ENCODE measurements at places on chromosomes 2 and 18.

GRCh38 chr18:9690418-9691188 lies 17.5 kb upstream of the RAB31 start:
- DNase-seq: no peak

- DNase-seq: no peak
Observed at GRCh38 chr2:137829251-137829650, 135.0 kb upstream of the HNMT start.

DNA sequence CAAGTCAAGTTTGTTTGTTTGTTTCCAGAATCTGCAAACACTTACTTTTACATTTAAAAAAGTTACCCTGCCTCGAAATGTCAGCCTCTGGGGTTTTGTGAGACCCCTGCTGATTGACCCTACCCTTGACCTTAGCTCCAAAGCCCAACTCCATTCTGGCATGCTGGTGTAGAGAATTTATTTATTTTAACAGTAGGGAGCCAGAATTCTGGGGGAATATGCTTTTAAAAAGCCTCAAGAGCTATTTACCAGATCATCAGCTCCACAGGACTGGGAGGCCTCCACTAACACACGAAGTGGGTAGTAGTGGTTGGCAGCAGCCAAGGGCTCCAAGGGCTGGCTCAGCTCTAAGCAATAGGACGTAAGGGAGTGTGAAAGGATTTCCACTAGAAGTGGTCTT lies 23.2 kb upstream of the GREB1L start:
- DNase-seq: no peak

- DNase-seq: no peak
Observed at GRCh38 chr2:60383401-60384143, 169.9 kb downstream of the BCL11A start.

DNA sequence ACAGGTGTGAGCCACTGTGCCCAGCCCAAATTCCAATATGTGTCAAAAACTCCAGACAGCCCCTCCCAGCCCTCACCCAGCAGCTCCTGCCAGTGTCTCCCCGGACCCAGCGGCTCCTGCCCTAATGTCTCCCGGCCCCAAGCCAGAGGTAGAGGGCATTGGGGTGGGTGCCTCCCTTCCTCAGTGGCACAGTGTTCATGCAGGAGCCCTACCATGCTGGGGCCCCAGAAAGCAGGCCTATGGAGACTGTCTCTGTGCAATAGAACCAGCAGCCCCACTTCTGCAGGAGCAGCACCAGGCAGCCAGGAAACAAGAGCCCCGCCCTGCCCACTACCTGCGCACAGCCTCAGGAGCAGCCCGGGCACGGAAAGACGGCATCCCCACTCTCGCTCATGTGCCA lies 70.4 kb downstream of the EIPR1 start:
- DNase-seq: no peak

GRCh38 chr2:10591207-10591606 lies 98.6 kb downstream of the NOL10 start:
- no peak for DNase-seq

GRCh38 chr2:46163804-46164528 lies 133.2 kb upstream of the EPAS1 start:
- DNase-seq: no peak

DNA sequence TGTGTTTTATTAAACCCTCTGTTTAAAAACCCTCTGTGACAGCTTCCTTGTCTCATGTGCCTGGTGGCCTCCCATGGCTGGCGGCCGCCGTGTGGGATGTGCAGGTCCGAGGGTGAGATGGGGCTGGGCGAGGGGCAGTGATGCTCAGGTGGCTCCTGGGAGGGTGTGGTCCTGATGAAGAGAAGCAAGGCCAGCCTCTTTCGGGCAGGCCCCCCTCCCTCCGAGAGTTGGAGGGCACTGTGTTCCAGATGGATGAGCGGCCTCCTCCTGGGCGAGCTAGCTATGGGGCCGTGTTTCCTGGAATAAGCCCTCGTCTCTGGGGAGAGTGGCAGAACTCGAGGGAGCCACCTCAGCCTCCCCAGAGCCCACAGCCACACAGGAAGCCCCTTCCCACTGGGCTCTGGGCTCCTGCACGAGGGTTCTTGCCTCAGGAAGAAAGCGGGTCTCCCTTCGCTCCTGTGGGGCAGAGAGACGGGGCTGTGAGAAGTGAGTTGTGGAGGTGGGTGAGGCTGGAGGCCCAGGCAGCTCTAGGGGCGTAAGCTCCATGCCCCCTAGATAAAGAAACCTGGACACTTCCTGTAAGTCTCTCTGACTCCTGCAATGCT lies 72.1 kb downstream of the ASB1 start:
- no peak for DNase-seq

GRCh38 chr2:23021311-23022120 lies 363.5 kb upstream of the KLHL29 start:
- no peak for DNase-seq

DNA sequence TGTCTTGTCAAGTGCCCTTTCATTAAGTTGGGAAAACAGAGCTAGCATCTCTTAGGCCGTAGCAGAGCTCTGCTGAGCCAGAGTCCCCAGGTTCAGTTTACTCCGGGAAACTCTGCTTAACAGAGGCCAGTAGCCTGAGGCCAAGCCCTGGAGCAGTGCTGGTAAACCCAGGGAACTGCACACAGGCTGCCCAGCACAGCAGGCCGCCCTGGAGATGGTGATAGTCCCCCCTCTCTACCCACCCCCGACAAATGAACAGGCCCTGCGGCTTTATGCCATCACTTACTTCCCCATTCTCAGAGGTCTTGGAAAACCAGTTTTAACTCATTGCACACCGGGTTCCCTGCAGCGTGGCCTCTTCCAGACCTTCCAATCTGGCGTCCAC lies 3.5 kb downstream of the CNNM4 start:
- DNase-seq: no peak

DNA sequence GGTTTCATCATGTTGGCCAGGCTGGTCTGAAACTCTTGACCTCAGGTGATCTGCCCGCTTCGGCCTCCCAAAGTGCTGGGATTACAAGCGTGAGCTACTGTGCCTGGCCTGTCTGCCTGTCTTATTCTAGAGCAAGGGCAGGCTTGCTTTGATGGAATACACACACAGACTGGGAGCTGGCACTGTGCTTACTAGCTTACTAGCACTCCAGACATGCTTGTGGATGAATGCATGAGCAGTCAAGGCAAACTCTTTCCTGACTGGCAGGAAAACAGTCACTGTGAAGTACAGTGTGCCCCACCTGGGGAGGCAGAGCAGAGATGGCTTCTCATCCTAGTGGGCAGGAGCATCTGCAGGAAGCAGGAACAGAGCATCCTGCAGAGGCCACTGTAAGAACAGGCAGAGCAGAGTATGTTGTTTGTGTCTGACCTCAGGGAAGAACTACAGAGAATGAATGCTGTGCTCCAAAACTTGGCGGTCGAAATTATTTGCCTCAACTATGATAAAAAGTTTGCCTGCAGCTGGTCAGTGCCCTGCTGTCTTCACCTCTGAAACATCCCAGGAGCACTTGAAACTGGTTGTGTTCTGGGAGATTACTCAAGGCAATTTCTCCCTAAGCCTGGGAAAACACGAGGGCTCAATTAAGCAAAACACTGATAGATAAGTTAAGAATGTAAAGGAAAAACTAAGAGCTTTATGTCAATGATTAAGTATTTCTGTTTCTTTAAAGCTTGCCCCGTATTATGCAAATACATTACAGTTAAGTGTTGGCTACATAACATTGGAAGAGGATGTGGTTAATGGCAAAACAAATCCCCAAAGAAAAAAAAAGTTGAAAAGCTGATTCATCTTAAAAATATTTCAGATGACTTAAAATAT lies 102.4 kb downstream of the VAPA start:
- no peak for DNase-seq

DNA sequence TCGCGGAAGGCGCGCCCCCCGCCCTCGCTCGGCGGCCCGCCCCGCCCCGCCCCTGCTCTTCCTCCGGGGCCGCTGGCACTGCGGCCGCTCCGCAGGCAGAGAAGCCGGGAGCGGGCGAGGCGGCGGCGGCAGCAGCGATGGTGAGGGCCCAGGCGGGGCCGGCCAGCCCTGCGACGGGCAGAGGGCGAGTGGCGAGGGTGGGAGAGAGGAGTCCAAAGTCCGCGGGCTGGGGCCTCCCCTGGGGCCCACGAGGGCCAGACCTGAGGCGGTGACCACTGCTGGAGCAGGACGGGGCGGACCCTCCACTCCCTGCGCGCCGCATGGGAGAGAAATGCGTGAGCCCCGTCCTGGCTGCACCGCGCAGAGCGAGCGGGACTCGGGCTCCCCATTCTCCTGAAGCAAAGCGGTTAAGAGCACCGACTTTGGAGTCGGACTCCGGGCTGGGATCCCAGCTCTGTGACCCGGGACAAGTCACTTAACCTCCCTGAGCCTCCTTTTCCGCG lies at the start of gene VAMP5:
VAMP5 (plus strand) TSS at position 78 of the 503 bp plus-strand sequence; CDS start at position 138, 60 bp downstream.
- DNase-seq: peak; percentile 58

GRCh38 chr18:10270151-10270571 lies 184.3 kb upstream of the APCDD1 start:
- no peak for DNase-seq

DNA sequence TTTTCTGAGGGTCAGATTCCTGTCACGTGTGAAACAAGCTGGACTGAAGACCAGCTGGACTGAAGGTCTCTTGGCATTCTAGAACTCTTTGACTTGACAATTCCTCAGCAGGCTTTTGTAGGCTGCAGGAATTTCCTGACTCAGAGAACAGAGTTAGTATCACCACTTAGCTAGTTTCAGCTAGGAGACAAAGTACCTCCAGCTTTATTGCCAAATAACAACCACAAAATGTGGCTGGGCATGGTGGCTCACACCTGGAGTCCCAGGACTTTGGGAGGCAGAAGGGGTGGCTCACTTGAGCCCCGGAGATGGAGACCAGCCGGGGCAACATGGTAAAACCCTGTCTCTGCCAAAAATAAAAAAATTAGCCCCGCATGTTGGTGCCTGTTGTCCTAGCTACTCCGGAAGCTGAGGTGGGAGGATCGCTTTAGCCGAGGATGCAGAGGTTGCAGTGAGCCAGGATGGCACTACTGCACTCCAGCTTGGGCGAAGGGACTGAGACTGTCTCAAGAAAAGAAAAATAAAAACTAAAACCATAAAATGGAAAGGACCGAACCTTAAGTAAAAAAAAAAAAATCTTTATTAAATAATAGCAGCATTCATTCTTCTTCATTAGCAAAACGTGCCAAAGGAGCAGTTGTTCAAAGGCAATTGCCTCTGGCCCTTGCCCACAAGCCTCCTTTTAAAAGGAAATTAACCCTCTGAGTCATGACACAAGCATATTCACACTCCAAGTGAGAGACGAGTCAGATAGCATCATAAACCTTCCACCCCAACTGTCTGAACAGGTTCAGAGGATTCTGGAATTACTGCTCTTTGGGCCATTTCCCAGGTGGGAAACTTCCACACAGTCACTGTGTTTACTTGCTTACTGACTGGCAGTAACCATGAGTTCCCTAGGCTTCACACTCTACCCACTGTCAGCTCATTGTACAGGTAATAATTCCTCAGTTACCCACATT lies 88.9 kb downstream of the MYL12B start:
- no peak for DNase-seq

All from CD4-positive, alpha-beta T cell treated with Interleukin-10 for 1 hour (primary cell).